ENCODE measurements at places on chromosomes 11 and 22. TPM values are rescaled to one million over a fixed set of nuclear protein-coding genes. Genes with fewer than 3 reads are reported as not detected.

Gene ABCC8
- total RNA-seq, result not detected

Gene RNF169
- total RNA-seq, result 8.3 TPM

Gene CD3G
- total RNA-seq, result not detected

Gene SSH3
- total RNA-seq, result 6.5 TPM

Gene ADM
- total RNA-seq, result 86.8 TPM

Gene UCP2
- 3.7 TPM for total RNA-seq

Gene SLC1A2
- 1.7 TPM for total RNA-seq

Gene PDGFD
- 4.4 TPM for total RNA-seq

Gene PKDREJ
- not detected for total RNA-seq

Gene KRTAP5-1
- total RNA-seq, result not detected

Gene OR52W1
- not detected for total RNA-seq

Gene CFAP300
- 8.3 TPM for total RNA-seq

Gene FAM227A
- 0.23 TPM for total RNA-seq

Gene ARHGEF17
- total RNA-seq, result 3.3 TPM

Measured in H4 (cell line).